ENCODE measurements at places on chromosomes 5 and 9.

DNA sequence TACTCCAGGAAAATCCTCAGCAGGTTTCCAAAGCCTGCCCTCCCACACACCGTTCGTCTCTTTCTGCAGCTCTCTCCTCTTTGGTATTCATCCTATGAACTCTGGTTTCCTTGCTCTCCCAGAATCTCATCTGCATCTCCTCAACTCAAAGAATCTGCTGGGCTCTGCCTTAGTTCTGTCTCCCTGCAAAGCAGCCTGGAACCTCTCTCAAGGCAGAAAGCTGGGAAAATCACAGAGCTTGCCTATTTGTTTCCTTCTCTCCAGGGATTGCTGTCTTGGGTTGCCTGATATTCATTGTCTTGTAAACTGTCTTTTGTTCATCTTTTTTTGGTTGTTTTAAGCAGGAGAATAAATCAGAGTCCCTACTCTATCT lies 5.3 kb upstream of the ERAP2 start:
- no peak for DNase-seq

GRCh38 chr9:111898331-111899096 lies 1.9 kb downstream of the UGCG start:
- DNase-seq = no peak

DNA sequence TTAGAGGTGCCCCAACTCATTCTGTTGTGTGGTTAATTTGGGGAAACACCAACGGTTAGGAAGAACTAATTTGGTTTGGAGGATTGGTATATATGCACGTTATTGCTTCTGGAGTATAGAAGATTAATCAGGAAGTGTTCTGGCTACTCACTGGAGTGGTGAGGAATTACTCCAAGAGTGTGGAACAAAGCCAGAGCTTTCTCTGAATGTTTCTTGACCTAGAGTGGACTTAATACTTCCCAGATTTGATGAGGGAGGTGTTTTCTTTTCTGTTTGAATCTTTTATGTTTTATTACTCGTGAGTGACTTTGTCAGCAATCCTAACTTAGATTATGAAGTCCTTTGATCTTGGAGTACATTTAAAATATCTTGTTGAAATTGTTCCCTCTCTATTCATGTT lies 163.7 kb downstream of the MAN2A1 start:
- no peak for DNase-seq

GRCh38 chr9:120755810-120756434 lies 37.3 kb downstream of the FBXW2 start:
- peak; percentile 35 for DNase-seq

DNA sequence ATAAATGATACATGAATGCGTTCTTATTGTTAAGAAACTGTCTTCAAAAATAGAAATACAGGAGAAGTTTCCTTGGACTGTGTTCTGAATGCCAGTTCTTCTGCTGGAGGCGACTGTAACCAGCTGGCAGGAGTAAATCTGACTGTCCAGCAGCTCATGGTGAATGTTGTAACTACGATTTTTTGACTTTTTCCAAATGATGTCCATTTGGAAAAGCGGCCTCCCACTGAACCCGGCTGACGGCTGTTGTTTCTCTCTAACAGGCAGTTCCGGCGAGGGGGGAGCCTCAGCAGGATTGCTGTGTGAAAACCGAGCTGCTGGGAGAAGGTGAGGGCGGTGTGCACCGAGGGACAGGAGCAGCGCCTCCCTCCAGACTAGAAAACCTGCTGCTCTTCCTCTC lies 91.9 kb downstream of the EHMT1 start:
- no peak for DNase-seq

DNA sequence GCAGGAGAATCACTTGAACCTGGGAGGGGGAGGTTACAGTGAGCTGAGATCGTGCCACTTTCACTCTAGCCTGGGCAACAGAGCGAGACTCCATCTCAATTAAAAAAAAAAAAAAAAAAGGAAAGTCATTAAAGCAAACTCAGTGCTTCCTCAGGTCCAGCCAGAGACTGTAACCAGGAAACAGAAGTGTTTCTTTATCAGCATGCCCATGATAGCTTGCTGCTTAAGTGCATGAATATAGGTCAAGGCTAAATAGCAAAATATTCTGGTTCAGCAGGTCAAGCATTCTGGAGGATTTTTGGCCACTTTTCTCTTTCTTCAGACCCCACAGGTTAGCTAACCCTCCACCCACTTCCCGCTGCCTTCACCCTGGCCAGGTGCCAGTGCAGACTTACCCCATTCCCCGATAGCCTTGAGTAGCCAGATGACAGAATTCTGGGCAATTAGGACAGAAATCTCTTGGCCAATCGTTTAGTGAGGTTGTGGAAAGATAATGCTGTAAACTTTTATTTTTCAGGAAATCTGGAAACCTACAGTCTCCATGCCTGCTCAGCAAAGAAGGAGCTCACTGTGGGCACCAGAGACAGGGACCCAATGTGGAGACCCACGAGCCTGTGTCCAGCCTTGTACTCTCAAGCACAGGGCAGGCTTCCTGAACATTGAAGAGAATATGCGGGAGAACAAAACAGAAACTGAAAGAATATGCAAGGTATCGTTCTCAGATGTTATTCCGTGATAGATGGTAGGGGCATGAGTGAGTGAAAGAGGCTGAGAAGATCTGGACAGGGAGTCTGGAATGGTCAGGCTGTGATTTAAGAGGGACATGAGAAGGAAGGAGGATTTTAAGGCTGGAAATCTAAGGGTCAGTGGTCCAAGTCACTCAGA lies 4.2 kb upstream of the UGT3A2 start:
- DNase-seq = no peak

DNA sequence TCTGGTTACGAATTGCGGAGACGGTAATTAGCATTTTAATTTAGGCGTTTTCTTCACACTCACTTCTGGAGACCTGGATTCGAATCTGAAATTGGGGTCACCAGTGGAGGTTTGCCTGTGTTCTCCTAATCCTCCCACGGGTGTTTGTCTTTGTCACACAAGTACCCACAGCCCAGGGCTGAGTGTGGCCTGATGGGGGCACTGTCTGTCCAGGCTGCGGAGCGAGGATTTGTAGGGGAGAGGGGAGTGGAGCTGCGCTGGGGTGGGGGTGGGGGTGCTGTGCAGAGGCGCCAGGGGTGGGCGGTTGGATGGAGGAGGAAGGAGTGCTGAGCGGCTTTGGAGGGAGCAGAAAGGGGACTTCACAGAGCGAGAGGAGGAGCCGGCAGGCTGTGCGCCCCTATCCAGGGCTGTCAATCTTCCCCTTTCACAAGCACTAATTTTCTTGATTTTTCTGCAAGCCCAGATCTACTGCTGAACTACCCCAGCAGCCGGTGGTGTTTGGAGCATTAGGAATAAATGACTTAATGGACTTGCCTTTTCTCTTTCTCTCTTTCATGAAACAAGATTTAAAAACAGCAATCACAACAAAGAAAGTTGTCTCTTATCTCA lies 53.1 kb downstream of the TSPAN17 start:
- DNase-seq = no peak

GRCh38 chr9:83032065-83032625 lies 30.8 kb downstream of the RASEF start:
- DNase-seq = no peak

GRCh38 chr9:91211919-91212318 lies 149.8 kb downstream of the AUH start:
- no peak for DNase-seq

DNA sequence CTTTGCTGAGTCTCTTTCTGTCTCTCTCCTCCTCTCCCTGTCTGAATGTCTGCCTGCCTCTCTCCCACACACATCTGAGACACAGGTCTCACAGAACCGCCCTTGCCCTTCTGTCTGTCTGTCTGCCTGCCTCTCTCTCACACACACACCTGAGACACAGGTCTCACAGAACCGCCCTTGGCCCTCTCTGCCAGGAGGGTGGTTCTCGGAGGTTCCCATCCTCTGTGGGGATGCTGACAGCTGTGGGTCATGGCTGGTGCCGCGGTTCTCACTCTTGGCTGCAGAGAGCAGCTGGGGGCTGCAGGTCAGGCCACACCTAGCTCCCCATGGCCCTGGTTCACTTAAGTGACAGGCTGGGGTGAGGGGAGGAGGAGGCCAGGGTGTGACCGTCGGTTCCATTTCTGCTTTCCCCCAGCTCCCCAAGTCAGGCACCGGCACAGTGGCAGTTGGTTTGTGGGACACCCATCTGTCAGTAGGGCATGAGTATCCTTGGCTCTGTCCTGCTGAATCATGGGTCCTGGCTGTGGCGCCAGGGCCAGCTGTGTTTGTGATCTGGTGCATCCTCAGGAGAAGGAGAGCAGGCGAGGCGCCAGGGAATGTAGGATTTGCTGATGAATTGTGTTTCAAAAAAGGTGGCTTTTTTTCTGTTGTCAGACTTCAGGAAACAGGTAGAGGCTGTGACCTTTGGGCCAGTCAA lies 42.3 kb upstream of the CLPTM1L start:
- no peak for DNase-seq

DNA sequence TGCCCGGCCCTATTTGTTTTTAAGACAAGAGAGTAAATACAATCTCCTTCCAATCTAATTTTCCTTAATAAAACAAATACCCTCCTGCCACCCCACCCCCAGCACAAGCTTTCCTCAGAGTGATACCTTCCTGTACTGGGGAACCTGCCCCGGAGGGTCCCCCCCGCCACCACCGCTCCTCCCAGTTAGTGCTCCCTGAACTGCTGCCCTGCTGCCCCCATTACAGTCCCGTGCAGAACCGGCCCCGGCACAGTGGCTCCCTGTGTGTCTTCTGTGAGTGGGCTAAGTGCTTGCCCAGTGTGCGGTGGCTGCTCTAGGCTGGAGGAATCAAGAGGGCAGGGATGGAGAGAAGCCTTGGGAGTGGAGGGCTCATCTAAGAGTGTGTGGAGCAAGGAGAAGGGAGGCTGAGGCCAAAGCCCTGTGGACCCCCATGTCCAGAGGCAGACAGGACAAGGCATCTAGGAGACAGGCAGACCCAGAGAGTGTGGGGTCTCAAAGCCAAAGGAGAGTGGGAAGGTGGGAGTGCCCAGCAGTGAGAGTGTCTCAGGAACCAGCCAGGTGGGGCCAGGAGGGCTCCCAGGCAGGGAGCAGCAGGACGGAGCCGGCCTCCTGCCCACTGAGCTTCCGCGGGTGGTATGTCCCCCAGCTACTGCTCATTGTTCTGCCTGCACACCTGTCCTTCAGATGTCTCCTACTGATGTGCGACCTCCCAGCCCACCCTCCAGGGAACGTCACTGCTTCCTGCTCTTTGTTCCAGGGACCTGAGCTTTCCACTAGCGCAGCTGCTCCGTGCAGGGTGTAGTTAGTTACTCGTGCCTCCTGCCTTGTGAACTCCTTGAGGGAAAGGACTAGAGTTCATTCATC lies 129.0 kb downstream of the DAB2IP start:
- no peak for DNase-seq

DNA sequence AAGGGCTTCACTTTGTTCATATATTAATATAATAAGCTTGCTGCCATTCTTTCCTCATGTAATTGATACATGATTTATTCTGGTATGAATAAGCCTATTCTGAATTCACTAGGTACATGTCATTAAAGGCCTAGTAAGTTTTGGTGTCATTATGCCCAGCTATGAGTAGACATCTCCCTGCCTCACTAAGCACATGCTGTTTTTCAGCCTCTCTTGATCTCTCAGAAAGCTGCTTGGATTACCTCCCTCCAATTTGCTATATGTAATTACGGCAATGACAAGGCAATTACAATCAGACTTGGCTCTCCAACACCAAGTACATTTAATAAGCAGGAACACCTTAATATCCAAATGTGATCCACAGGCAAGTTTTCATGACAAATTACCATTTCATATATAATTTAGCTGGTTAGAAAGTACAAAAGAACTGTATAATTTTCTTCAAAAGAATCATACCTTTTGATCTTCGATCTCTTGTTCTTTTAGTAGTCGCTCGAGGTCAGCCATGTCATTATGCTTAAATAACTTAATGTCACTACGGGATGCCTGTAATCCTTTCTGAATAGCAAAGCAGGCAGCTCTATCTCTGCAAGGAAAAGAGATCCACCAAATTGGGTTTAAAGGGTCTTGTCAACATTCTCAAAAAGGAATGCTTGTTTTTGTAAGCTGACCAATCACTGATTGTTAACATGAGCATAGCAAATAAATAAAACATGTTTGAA lies 56.3 kb downstream of the SPTLC1 start:
- no peak for DNase-seq

DNA sequence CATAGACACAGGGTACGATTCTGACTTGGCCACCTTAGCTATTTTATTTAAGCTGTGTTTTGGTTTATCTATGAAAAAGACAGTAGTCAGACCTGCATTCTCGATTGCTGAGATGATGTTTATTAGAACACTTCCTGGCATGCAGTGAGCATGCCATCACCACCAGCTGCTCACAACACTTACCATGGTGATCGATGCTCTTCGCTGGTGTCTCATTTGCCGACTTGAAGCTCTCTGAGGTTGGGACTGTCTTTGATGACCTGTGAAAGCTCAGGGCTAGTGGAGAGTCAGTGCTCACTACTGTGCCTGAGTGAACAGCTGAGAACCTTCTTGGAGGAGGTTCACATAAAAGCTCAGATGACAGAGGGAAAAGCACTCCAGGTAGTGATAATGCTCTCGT lies 4.4 kb upstream of the C9orf153 start:
- DNase-seq = no peak

GRCh38 chr5:124264499-124264898 lies 481.9 kb downstream of the ZNF608 start:
- no peak for DNase-seq

DNA sequence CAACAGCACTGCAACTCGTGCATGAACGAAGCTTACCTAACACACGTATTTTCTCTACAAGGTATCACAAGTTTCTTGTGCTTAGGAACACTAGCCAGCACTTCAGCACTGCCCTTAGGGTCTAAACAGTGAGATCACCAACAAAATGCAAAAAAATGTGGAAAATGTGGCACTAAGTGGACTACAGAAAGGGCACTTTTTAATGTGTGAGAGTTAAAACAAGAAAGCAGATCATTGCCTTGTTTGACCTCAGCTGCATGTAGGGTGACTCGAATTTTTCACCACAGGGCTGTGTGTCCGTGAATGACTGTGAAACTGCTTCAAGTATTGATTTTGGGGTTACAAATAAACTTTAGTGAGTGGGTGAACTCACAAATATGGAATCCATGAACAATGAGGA lies 90.5 kb downstream of the MARCHF3 start:
- no peak for DNase-seq

- DNase-seq = no peak
Measured at GRCh38 chr5:162842727-162843126, 594.7 kb upstream of the CCNG1 start.

DNA sequence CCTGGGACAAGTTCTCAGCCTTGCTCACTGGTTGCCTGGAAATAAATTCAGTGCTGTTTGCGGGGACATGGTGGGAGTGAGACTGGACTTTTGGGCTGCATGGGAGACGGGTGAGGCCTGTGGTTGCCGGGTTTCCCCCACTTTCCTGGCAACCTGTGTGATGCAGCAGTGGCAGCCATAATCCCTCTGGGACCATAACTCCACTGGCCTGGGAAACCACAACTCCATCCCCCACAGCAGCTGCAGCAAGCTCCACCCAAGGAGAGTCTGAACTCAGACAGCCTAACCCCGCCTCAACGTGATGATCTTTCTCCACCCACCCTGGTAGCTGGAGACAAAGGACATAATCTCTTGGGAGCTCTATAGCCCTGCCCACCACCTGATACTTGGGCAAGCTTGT lies 349.9 kb downstream of the PIK3R1 start:
- DNase-seq = no peak
